ENCODE measurements at places on chromosomes 7 and 10.

DNA sequence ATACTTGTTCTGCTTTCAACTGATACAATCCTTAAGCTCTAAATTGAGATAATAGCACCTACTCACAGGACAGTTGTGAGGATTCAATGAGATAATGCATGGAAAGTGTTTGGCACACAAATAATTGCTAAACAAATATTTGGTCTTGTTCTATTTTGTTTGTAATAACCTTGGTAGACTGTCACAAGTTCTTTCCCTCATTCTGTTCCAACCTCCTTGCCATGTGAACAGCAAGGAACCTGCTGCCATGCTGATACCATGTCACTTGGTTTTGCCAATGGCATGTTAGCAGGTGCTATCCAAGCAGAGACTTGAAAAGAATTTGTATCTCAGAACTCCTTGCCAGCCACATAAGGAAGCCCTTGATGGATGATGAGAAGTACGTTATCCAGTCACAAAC lies 24.8 kb upstream of the TECTB start:
- no peak for DNase-seq

DNA sequence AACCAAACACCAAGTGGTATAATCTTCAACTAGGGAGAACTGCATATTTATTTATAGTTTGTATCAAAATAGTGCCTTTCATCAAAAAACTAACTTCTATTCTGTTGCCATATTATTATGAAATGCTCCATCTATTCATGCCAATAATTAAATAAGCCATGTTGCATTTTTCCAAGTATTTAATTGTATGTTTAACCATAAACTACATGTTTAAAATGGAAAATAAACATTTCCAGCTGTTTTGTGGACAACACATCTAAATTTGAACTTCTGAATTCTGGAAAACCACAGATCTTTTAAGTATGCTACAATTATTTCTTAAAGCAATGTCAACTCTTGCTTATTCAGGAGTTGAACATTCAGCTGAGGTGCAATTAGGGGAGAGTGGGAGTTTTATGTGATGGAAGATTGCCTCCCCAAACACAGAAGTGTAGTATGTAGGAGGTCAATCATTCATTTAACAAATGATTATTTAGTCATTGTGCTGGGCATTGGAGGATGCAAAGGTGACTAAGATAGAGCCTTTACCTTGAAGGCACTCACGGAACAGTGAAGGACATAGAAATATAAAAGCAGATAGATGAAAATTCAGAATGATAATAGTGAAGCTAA lies 80.7 kb upstream of the PPP1R3C start:
- no peak for DNase-seq

DNA sequence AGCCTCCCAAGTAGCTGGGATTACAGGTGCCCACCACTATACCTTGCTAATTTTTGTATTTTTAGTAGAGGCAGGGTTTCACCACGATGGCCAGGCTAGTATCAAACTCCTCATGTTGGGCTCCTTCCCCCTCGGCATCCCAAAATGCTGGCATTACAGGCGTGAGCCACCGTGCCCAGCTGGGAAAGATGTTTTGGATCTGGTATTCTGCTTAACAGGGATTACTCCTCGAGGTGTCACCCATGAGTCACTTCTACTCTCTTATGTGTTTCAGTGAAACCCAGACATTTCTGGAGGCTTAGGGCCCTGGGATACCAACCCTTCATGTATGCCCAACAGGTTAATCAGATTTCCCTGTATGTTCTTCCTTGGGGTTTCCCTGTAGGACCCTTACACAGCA lies 11.8 kb upstream of the OPN4 start:
- no peak for DNase-seq

- DNase-seq: no peak
These were observed 20.3 kb upstream of the PRKCQ start for GRCh38 chr10:6600224-6600987.

- DNase-seq: no peak
These were observed 45.3 kb downstream of the ZNF777 start for GRCh38 chr7:149415391-149416071.
